Foreskin fibroblast (primary cell): ENCODE measurements at places on chromosomes 13 and 19.

- no peak for DNase-seq
These were observed 302.8 kb downstream of the EFNB2 start for GRCh38 chr13:106232681-106233080.

- no peak for DNase-seq
These were observed 514.0 kb downstream of the KLF5 start for GRCh38 chr13:73572824-73573223.

DNA sequence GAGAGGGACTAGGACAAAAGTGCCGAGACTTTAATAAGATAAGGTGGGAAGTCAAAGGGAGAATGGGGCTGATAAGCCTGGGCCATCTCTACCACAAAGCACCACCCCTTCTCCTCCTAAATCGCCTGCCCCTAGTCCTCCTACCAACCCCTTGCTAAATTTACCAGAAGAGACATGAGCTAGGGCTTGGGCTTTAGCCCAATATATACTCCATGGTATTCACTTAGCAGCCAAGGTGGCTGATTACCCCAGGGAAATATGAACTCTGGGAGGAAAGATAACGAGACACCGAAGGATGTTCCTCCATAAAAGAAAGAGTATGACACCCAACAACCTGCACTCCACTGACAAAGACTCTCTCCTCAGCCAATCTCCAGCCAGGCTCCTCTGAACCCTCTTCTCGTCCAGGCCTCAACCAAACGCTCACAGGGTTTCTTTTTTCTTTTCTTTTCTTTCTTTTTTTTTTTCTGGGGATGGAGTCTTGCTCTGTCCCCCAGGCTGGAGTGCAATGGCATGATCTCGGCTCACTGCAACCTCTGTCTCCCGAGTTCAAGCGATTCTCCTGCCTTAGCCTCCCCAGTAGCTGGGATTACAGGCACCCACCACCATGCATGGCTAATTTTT lies 610.2 kb downstream of the UQCRFS1 start:
- DNase-seq, result no peak

GRCh38 chr13:98129059-98129746 lies 13.7 kb upstream of the FARP1 start:
- DNase-seq, result peak; percentile 34

- DNase-seq, result peak; percentile 96
These were observed 103.4 kb upstream of the POSTN start for GRCh38 chr13:37701972-37702371.

GRCh38 chr13:112068540-112069060 lies 1.7 kb downstream of the SOX1 start:
- no peak for DNase-seq

- peak; percentile 78 for DNase-seq
These were observed 10.1 kb upstream of the NFIX start for GRCh38 chr19:12985049-12985776.

DNA sequence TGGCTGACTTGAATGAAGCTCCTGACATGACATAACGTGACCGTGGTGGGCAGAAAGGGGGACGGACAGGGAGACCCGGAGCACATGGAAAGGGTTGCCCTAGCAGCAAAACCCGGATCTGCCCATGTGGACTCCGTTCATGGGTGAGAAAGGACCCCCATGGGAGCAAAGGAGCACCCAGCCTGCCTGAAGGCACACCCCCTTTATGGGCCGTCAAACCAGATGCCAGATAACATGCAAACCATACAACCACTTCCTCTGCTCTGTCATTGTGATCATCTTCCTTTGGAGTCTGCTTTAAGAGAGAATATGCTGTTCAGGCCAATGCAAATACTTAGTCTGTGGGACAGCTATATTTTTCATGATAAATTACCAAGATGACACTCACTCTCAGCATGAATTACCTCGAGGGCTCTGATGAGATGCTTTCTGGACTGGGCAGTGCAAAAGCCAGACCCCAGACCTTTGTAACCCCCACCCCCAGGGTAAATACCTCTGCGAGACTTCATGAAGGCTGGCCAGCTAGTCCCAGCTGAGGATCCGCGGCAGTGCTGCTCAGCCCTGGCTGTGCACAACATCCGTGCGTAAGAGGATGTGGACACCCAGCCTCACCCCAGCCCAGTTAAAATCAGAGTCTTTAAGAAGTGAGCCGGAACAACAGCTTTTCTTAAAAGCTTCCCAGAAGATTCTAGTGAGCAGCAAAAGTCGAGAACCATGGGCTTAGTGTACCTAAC lies 126.6 kb downstream of the USP12 start:
- DNase-seq, result no peak

- DNase-seq, result no peak
These were observed 249.1 kb downstream of the GGACT start for GRCh38 chr13:100339411-100339940.

DNA sequence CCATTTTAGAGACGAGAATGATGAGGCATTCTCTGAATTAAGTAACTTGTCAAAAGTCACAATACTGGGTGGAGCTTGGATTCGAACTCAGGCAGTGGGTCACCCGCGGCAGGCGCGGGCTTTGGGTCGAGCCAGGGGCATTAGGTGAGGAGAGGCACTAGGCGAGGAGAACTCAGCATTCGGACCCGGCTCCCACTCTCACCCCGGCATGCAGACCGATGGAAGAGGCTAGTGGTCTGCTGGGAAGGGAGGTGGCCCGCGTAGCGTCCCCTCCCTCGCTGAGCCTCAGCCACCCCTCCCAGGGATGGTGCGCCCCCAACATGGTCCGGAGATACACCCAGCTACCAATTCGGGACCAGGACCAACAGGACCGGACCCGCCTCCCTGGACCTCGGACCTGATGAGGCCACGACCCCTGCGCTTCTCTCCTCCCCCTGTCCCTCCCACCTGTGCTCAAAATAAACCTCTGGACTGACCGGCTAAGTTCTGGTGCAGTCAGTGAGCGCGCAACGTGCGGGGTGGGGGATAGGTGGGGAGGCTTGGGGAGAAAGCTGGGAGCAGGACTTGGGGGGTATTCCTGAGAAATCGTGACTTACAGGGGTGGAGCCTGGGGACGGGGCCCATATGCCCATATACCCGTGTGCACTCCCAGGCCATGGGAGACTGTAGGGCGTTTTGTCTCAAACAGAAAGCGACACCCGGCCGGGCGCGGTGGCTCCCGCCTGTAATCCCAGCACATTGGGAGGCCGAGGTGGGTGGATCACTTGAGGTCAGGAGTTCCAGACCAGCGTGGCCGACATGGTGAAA lies 1.3 kb upstream of the SNAPC2 start:
- no peak for DNase-seq

GRCh38 chr13:61247149-61247936 lies 168.3 kb downstream of the PCDH20 start:
- DNase-seq, result no peak

DNA sequence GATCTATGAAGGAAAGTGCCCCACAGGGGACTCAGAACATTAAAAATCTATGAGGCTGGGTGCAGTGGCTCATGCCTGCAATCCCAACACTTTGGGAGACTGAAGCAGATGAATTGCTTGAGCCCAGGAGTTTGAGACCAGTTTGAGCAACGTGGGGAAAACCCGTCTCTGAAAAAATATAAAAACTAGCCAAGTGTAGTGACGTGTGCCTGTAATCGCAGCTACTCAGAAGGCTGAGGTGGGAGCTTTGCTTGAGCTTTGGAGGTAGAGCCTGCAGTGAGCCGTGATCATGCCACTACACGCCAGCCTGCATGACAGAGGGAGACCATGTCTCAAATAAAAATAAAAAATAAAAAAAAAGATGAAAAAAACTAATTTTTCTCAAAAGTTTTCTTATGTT lies 1070.6 kb downstream of the PCDH9 start:
- DNase-seq, result no peak

- DNase-seq, result no peak
These were observed 23.5 kb downstream of the STARD13 start for GRCh38 chr13:33262062-33262487.

GRCh38 chr13:113207890-113208420 lies 514 bp downstream of the PCID2 start:
- peak; percentile 80 for DNase-seq
